ENCODE measurements at places on chromosomes 2 and 18. TPM values are rescaled to one million over a fixed set of nuclear protein-coding genes. Genes with fewer than 3 reads are reported as not detected.

The RAX gene
- not detected for total RNA-seq

GRCh38 chr2:39492095-39492590, 55.1 kb upstream of the MAP4K3 start:
- DNase-seq = no peak

The ZBTB14 gene
- total RNA-seq = 21.9 TPM

DNA sequence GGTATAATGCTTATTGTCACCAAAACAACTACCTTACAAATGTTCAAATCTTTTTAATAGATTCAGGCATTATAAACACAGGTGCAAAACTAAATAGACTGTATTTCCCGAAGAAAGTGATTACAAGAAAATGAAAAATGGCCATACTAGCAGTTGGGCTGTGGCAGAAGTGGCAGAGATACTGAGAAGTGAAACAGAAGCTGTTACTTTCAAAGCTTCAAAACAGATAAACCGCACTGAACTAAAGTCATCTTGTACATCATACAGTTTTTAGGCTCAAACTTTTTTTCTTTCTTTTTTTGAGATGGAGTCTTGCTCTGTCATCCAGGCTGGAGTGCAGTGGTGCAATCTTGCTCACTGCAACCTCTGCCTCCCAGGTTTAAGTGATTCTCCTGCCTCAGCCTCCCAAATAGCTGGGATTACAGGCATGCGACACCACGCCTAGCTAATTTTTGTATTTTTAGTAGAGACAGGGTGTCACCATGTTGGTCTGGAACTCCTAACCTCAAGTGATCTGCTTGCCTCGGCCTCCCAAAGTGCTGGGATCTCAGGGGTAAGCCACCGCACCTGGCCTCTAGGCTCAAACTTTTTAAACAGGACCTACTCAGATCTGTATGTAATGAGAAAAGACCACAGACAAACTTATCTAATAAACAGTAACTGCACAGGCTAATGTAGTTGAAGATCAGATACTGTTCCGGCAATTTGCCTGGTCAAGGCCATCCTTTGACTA, 77.9 kb upstream of the SATB2 start:
- no peak for DNase-seq

The POTEJ gene
- not detected for total RNA-seq

All from G401 (cell line).